Small intestine (tissue), 16 donors: ENCODE measurements at places on chromosomes 13 and 19. TPM values are rescaled to one million over a fixed set of nuclear protein-coding genes. Genes with fewer than 3 reads are reported as not detected.

- no peaks in the 10 kb centered on the region for H3K4me1 ChIP-seq
- H3K4me3 ChIP-seq: no peak overlapping the region
- no peaks in the 10 kb centered on the region for H3K36me3 ChIP-seq
- DNase-seq: no peak
Measured at GRCh38 chr19:31515931-31516330, 166.7 kb upstream of the TSHZ3 start.

DNA sequence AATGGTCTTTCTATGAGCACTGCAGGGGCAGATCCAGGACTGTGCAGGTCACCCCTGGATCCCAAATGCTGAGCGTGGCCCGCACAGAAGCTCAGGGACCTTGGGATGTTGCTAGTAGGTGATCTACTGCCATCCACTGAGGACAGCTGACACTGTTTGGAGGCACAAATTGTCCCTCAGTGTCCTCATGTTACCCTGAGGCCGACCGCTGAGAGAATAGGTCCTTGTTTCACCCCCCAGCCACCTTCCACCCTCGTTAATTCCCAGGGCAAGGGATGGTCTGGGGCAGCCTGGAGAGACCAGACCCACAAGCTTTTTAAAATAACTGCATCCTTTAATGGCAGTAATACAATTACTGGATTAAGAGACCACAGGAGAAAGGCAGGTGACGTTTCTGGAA is 15.4 kb upstream of the TMEM160 start:
- peaks cover 60% of the 10 kb centered on the region for H3K36me3 ChIP-seq
- DNase-seq: no peak
- no peak overlapping the region for H3K27ac ChIP-seq

- H3K27me3 ChIP-seq: no peaks in the 10 kb centered on the region
- H3K27ac ChIP-seq: no peak overlapping the region
- no peak overlapping the region for H3K4me3 ChIP-seq
- H3K36me3 ChIP-seq: no peaks in the 10 kb centered on the region
- no peaks in the 10 kb centered on the region for H3K4me1 ChIP-seq
Measured at GRCh38 chr13:67416047-67416925, 186.2 kb upstream of the PCDH9 start.

- peak overlapping the region; percentile 77 for H3K27ac ChIP-seq
- peaks cover 2% of the 10 kb centered on the region for H3K36me3 ChIP-seq
- H3K27me3 ChIP-seq: no peaks in the 10 kb centered on the region
- H3K4me3 ChIP-seq: peak overlapping the region; percentile 73
- peak; percentile 29 for DNase-seq
Measured at GRCh38 chr13:49935171-49936074, 717 bp downstream of the SPRYD7 start.

The SIGLEC10 gene
- polyA plus RNA-seq: 10.0 TPM

DNA sequence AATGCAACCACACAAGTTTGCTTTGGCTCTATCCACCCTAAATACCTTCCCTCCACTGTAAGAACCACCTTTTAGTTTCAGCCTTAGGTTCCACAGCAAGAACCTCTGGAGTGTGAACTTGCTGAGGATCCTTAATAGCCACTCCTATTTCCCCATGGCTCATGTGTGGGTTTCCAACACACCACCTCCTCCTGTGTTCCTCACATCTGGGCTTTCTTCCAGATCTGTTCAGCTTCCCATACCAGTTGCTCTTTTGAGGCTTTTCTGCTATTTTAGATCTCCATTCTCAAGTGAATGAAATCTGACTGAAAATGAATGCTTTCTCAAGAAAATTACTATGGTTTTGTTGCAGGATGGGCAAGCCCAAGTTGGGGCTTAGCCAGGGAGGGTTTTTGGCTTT is 104.8 kb upstream of the MIR17HG start:
- H3K4me1 ChIP-seq: no peaks in the 10 kb centered on the region
- H3K36me3 ChIP-seq: no peaks in the 10 kb centered on the region
- no peak overlapping the region for H3K27ac ChIP-seq

DNA sequence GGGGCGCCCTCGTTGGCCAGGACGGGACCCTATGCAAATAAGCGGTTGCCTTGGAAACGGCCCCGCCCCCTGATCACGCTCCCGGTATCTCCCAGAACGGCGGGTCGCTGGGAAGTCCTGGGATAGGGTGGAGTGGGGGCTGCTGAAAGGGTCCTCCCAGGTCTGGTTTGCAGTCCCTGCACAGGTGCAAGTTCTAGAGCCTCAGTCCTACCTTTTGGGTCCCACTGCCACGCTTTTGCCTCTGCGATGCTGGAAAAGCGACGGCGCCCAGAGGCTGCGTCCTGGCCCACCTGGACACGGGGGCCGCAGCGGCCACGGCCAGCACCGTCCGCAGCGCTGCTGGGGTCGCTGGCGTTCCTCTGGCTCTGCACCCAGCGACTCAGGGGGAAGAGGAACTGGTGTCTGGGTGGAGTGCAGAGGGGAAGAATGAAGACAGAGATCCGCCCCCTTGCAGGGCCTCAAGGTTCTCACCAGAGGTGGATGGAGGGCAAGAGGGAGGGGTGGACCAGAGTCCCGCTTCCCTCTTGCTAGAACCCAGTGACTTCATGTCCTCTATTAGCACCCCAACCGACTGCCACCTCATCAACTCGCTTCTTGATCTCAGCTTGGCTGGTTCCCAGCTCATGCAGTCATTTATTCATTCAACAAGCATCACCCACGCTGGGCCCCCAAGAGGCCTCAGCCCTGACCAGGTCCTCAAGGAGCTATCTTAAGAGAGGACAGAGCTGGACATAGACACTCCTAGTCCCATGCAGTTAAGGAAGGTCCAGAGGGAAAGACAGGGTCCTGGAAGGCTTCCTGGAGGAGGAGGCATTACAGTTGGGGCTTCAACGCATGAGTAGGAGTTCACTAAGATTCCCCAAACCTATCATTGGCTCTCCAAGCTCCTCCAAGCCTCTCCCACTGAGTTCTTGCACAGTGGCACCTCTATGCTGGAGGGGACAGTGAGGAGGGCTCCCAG is at the start of gene LRRC25:
Gene LRRC25 (minus strand): TSS at position 381 of the 961 bp plus-strand sequence. CDS start 659 bp downstream, outside the sequence.
- peak within 1 kb of the TSS; percentile 28 for H3K4me3 ChIP-seq
- no peaks in the 10 kb centered on the region for H3K27me3 ChIP-seq
- H3K27ac ChIP-seq: no peak within 1 kb of the TSS
- no peaks in the 10 kb centered on the region for H3K36me3 ChIP-seq

The RXFP2 gene
- polyA plus RNA-seq: not detected

DNA sequence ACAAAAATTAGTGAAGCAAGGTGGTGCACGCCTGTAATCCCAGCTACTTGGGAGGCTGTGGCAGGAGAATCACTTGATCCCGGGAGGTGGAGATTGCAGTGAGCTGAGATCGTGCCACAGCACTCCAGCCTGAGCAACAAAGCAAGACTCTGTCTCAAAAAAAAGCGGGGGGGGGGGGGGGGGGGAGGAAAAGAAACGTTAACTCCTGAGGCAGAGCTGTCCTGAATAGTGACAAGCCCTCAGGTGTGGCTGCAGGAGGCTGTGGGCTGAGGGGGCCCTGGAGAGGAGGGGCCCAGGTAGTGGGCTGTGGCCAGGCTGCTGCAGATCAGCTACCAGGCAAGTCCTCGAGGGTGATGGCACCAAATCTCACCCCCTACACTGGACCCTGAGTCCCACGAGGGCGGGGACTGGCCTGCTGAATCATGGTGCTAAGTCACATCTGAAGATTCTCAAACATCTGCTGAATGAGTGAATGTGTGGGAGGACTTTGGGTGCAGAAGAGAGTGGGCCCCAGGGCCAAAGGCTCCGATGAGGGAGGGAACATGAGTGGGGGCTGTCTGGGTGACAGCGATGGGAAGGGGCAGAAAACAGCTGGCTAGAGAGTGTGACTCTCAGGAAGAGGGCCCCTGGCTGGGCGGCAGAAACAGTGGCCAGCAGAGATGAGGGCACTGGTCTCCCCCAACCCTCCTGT is 24.6 kb upstream of the ATP1A3 start:
- H3K4me1 ChIP-seq: no peaks in the 10 kb centered on the region
- no peaks in the 10 kb centered on the region for H3K36me3 ChIP-seq
- no peak overlapping the region for H3K4me3 ChIP-seq
- no peaks in the 10 kb centered on the region for H3K27me3 ChIP-seq

GRCh38 chr19:45523642-45524256 is 16.5 kb downstream of the VASP start:
- no peaks in the 10 kb centered on the region for H3K27me3 ChIP-seq
- H3K36me3 ChIP-seq: peaks cover 88% of the 10 kb centered on the region
- no peak overlapping the region for H3K27ac ChIP-seq
- DNase-seq: peak; percentile 93

DNA sequence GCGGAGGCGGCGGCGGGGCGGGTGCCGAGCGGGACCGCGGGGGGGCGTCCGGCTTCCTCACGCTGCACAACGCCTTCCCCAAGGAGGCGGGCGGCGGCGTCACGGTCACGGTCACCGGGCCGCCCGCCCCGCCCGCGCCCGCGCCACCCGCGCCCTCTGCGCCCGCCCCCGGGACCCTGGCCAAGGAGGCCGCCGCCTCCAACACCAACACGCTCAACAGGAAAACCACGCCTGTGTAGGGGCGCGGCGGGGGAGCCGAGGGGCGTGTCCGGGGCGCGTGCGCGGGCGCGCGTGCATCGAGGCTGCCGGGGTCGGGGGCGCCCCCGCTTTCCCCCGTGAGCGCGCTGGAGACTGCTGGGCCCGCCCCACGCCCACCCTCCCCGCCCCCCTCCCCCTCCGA is 8.8 kb upstream of the CACNG6 start:
- H3K36me3 ChIP-seq: no peaks in the 10 kb centered on the region
- peak overlapping the region; percentile 9 for H3K4me3 ChIP-seq
- H3K27ac ChIP-seq: no peak overlapping the region
- H3K27me3 ChIP-seq: peaks cover 54% of the 10 kb centered on the region
- H3K4me1 ChIP-seq: peaks cover 1% of the 10 kb centered on the region

The SHANK1 gene
- polyA plus RNA-seq: not detected

The CEACAM3 gene
- polyA plus RNA-seq: not detected

GRCh38 chr19:38990949-38991697 is 15.6 kb upstream of the FBXO17 start:
- peaks cover 6% of the 10 kb centered on the region for H3K4me1 ChIP-seq
- no peak overlapping the region for H3K4me3 ChIP-seq
- DNase-seq: no peak
- H3K27ac ChIP-seq: no peak overlapping the region

- no peaks in the 10 kb centered on the region for H3K27me3 ChIP-seq
- no peak for DNase-seq
- no peak overlapping the region for H3K27ac ChIP-seq
- H3K4me3 ChIP-seq: no peak overlapping the region
Measured at GRCh38 chr13:95156208-95156607, 145.0 kb downstream of the ABCC4 start.

GRCh38 chr13:89628567-89628966 is 1718.9 kb upstream of the MIR17HG start:
- no peaks in the 10 kb centered on the region for H3K27me3 ChIP-seq
- no peaks in the 10 kb centered on the region for H3K4me1 ChIP-seq
- DNase-seq: no peak
- no peaks in the 10 kb centered on the region for H3K36me3 ChIP-seq
- no peak overlapping the region for H3K4me3 ChIP-seq

DNA sequence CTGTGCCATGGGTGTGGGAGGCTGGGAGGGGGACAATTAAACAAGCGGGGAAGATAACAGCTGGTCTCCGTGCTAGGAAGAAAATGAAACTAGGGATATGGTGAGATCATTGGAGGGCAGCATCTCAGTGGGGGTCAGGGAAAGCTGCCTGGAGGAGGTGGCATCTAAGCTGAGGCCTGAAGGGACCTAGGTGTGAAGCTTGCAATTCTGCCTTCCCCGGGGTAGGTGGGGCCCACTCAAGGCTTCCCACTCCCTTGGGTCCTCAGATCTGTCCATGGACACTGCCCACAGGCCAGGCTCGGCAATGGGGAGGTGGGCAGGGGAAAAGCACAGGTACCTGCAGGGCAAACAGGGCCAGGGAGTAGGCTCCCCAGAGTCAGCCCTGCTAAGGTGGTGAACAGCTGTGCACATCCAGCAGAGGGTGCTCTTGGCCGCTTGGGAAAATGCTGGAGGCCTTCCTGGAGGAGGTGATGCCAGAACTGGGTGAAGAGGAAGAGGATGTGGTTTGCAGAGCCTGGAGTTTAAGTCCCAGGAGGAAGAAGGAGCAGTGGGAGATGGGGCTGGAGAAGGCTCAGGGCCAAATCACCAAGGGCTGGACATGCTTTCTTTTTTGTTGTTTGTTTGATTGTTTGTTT is 25.7 kb upstream of the CCNE1 start:
- H3K27ac ChIP-seq: no peak overlapping the region
- H3K4me1 ChIP-seq: no peaks in the 10 kb centered on the region
- H3K36me3 ChIP-seq: no peaks in the 10 kb centered on the region
- DNase-seq: no peak

The BRCA2 gene
- polyA plus RNA-seq: under 0.01 TPM

DNA sequence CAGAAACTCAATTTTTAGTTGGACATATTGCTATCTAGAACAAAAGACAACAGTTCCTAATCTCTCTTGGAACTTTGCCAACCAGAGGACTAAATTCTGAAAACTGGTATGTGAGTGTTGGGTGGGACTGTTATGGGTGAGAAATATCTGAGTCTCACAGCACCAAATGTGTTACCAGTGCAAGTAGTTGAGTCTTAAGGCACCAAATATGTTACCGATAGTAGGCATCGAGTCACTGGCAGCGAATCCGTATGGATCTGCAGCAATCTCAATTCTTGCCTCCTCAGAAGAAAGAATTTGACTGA is 575.2 kb downstream of the DACH1 start:
- no peak overlapping the region for H3K27ac ChIP-seq
- H3K4me3 ChIP-seq: no peak overlapping the region
- peaks cover 5% of the 10 kb centered on the region for H3K4me1 ChIP-seq
- no peaks in the 10 kb centered on the region for H3K27me3 ChIP-seq
- H3K36me3 ChIP-seq: no peaks in the 10 kb centered on the region

DNA sequence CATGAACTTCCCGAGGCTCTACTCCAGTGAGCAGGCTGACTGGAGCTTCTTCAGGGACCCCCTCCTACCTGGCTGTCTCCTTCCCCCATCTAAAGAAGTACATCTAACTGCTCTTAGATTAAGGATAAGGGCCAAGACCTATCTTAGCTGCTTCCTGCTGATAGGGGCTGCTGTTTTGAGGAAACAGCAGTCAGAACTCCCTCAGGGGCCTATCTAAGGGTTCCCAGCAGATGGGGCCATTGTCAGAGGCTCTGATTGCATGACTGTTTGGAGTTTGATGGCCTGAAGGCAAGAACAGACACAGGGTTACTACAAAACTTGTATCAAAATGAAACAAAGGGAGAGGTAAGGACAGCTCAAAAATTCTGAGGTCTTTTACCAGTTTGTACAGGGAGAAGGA is 2636.9 kb upstream of the PCDH20 start:
- DNase-seq: no peak
- H3K4me1 ChIP-seq: no peaks in the 10 kb centered on the region
- no peaks in the 10 kb centered on the region for H3K36me3 ChIP-seq
- no peaks in the 10 kb centered on the region for H3K27me3 ChIP-seq

- H3K4me3 ChIP-seq: peak overlapping the region; percentile 80
- peaks cover 7% of the 10 kb centered on the region for H3K4me1 ChIP-seq
- H3K27me3 ChIP-seq: no peaks in the 10 kb centered on the region
- H3K27ac ChIP-seq: peak overlapping the region; percentile 98
Measured at GRCh38 chr19:41861116-41861768, 1.2 kb downstream of the RPS19 start.

GRCh38 chr19:18021121-18021755 is 13.3 kb downstream of the ARRDC2 start:
- no peaks in the 10 kb centered on the region for H3K36me3 ChIP-seq
- DNase-seq: peak; percentile 42
- peak overlapping the region; percentile 22 for H3K27ac ChIP-seq
